ENCODE measurements at places on chromosomes 3 and 15. TPM values are rescaled to one million over a fixed set of nuclear protein-coding genes. Genes with fewer than 3 reads are reported as not detected.

The ZNF620 gene
- 10.7 TPM for total RNA-seq

The SLC38A3 gene
- total RNA-seq = 0.43 TPM

The CHAC1 gene
- total RNA-seq = 11.6 TPM

The GOLGA6A gene
- total RNA-seq = not detected

The CLDN1 gene
- total RNA-seq = 7.1 TPM

The CFAP92 gene
- 4.1 TPM for total RNA-seq

The LDHAL6B gene
- total RNA-seq = not detected

The CCDC80 gene
- total RNA-seq = 38.7 TPM

The DUOX2 gene
- 3.8 TPM for total RNA-seq

The C3orf49 gene
- total RNA-seq = not detected

The IL17RD gene
- total RNA-seq = 4.8 TPM

DNA sequence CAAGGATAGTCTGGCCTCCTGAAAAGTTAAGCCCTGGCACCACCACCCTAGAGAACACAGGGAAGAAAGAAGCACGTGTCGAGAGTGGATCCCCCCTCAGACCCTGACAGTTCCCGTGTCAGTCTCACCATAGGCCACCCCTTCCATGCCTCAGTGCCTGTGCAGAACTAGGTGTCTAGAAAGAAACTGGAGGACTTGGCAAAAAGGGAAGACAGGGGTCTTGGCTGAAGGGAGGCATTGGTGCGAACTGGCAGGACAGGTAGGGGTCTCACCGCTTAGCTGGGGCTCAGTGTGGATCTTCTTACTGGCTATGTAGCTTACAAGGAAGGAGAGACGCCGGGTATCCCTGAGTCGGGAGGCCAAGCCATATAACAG is 518 bp downstream of the QARS1 start:
- no peak for DNase-seq

GRCh38 chr3:18189282-18190050 is 235.7 kb downstream of the SATB1 start:
- peak; percentile 35 for DNase-seq

- no peak for DNase-seq
These were observed 32.0 kb upstream of the CCDC80 start for GRCh38 chr3:112672716-112673541.

GRCh38 chr3:25040748-25041147 is 387.3 kb upstream of the RARB start:
- DNase-seq = no peak

GRCh38 chr3:136630915-136631314 is 121.3 kb downstream of the STAG1 start:
- peak; percentile 75 for DNase-seq

GRCh38 chr3:148008591-148008990 is 599.4 kb downstream of the ZIC1 start:
- no peak for DNase-seq

DNA sequence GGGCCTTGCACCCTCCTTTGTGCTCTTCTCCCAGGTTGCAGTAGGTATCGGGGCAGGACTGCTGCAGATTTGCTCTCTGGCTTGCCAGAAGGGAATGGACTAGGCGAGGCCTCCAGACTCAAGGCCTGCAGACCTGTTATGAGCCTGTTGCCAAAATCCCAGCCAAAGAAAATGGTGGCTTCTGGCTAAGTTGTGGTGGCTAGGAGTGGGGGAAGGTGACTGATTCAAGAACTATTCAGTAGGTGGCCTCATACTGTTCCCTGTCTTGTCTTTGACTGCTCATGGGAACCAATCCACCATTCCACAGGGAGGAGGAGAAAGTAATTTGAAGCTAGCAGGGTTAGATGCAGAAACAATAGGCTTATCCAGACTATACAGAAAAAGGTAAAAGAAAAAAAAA is 380.4 kb upstream of the PROK2 start:
- no peak for DNase-seq

DNA sequence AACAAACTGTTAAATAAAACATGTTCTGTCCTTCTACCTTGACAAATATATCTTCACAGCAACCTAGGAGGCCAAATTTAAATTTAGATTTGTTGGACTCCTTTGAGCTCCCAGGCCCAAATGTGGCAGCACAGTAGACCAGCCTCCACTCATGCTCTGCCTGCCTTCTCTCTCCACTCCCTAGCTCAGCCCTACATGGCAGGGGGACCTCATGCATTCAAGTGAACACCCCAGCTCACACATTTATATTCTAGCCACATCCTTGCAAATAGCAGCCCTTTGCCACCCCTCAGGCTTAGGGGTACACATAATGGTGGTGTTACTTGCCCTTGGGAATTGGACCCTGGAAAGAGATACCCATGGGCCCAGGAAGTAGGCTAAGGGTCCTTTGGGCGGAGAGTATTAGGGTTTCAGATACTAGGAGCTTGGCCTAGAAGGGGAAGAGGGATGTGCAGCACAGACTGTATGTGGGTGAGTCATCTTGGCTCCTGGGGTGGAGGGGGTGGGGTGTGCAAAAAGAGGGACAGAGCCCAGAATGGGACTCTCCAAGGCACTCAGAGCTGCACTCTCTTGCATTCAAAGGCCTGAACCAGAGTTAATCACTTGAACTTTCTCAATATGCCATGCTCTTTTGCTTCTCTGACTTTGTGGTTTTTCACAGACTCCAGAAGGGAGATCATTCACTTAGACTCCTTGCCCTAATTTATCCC is 268.4 kb upstream of the ROPN1 start:
- DNase-seq = no peak

DNA sequence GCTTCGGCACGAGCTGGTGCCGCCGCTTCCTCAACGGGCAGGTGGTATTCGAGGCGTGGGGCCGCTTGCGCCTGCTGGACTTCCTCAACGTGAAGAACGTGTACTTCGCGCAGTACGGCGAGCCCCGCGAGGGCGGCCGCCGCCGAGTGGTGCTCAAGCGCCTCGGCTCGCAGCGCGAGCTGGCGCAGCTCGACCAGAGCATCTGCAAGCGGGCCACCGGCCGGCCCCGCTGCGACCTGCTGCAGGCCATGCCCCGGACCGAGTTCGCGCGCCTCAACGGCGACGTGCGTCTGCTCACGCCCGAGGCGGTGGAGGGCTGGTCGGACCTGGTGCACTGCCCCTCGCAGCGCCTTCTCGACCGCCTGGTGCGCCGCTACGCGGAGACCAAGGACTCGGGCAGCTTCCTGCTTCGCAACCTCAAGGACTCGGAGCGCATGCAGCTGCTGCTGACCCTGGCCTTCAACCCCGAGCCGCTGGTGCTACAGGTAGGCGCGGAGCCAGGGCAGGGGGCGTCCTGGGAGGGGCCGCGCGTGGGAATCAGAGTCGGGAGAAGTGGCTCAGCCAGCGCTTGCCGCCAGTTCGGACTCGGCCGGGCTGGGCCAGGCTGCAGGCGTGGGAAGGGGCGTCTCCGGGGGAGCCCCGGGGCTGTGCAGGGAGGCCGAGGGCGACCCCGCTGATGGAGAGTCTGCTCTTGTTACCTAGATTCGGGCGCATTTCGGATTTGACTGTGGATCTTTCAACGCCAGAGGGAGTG is 1.1 kb downstream of the DIPK2A start:
- peak; percentile 91 for DNase-seq

GRCh38 chr3:142802891-142803290 is 79.1 kb downstream of the TRPC1 start:
- no peak for DNase-seq

DNA sequence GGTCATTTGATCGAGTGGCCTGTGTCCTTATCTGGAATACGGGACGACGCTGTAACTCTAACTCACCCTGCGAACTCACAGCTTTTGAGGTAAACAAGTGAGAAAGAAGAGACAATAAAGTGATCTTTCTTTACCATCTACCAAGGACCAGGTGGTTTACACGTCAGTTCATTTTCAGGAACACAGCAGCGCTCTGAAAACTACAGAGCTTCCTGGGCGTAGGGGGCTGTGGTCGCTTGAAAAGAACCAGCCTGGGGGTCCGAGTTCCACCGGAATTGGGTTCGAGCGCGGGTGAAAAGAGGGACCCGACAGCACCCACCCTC is 357 bp downstream of the KIAA1143 start:
- DNase-seq = no peak

DNA sequence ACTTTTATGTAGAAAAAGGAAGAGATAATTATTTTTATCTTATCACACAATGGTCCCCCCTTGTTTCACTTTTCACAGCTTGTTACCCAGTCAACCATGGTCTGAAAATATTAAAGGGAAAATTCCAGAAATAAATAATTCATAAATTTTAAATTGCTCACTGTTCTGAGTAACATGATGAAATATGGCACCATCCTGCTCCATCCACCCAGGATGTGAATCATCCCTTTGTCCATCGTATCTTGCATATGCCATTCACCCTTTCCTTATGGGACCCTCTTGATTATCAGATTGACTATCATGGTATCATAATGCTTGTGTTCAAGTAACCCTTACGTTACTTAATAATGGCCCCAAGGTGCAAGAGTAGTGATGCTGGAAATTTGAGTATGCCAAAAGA is 43.7 kb downstream of the ANKRD28 start:
- DNase-seq = no peak

DNA sequence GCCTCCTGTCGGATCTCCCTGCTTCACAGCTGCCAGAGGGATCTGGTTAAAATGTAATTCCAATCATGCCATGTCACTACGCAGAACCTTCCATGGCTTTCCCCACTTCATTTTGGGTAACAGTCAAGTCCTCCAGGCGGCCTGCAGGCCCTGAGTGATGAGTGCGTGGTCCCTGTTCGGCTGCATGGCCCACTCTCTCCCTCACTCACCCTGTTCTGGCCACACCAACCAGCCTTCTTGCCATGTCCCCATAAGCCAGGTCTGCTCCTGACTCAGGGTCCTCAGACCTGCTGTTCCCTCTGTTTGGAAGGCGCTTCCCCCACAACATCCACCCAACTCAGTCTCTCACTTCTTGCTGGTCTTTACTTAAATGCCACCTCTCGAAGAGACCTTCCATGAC is 41.6 kb upstream of the LINGO1 start:
- no peak for DNase-seq

DNA sequence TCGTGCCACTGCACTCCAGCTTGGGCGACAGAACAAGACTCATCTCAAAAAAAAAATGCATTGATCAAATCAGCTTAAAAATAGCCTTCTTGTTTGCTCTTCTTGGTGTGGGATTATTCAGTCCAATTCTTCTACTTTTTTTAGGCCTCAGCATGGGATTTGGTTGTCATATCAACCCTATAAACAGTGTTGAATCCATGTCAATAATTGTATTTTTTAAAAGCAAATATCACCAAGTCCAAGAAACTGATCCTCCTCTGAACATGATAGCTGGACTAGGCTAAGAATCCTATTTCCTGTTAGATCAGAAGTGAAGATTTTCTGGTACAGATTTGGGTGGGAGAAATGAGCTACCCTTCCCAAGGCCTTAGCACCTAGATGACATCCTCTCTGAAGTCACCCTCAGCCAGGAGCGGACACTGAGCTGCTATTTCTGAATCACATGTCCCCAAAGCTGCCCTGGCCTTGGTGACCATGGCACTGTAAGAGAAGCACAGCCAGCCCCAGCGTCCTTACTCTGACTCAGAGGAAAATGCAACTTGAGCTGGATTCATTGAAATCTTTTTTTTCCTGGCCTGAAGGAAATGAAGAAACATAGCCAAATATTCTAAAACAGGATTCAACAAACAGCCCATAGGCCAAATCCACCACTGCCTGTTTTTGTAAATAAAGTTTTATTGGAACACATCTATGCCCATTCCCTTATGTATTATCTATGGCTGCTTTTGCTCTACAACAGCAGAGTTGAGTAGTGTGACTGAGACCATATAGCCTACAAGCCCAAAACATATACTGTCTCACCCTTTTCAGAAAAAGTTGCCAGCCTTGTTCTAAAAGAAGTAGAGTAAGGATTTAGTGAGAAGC is 215.9 kb upstream of the CTDSPL start:
- DNase-seq = no peak

DNA sequence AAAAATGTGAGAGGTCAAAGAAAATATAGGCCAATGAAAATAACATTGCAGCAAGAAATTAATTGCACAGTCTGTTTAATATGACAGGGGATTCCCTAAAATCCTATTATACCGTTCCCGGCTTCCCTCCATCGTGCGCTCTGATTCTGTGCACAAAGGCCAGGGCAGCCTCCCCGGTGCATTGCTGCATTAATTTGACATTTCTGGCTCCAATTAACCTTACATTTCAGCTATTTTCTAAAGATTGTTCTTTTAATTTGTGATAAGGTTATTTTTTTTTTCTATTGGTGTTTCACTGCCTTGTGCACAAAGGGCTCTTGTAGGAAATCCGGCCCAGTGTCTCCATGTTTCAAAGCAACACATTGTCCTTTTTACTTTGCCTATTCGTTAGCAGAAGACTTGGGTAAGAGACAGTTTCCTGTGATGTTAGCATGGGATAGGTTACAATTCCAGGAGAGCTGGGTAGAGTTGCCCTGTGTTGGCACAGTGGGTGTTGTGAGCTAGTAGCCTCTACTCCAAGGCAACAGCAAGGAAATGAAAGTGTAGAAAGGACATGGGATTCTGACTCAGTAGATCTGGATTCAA is 257.3 kb upstream of the IGF1R start:
- no peak for DNase-seq

DNA sequence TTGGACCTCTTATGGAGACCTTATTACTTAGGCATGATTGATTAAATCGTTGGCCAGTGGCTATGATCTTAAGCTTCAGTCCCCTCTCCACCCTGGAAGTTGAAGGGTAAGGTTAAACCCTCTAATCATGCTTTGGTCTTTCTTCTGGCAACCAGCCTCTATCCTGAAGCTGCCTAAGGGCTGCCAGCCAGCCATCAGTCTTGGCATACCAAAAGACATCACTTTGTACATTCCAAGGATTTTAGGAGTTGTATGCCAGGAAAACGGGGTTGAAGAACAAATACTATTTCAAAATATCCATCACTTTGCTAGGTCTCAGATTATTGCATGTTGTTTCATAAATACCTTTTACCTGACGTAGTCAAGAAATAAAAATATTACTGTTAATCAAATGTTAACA is 28.9 kb downstream of the UBE2E2 start:
- DNase-seq = no peak

DNA sequence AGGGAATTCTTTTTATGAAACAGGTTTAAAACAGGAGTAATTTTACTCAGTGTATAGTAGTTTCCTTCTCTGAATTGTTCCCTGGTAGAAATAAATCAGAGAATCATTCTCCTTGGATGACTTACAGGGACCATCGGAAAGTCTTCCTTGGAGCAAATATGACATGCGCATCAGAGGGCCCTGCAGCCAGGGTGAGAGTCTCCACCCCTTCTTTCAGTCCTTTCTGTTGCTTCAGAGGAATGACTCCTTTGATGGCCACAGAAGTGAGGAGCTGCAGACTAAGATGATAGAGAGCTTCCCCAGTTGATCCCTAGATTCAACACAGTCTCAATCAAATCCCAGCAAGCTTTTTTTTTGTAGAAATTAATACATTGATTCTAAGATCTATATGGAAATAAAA is 294.8 kb upstream of the UMPS start:
- no peak for DNase-seq

- DNase-seq = peak; percentile 35
These were observed 144.1 kb upstream of the RASGRP1 start for GRCh38 chr15:38708672-38709180.

GRCh38 chr15:92879949-92880725 is 20.0 kb upstream of the CHD2 start:
- no peak for DNase-seq

- DNase-seq = no peak
These were observed 7.3 kb downstream of the MYLK start for GRCh38 chr3:123876858-123877257.
